Karpas-422 (cell line): ENCODE measurements at places on chromosomes 5 and 9. TPM values are rescaled to one million over a fixed set of nuclear protein-coding genes. Genes with fewer than 3 reads are reported as not detected.

- no peak for DNase-seq
Measured at GRCh38 chr5:4405614-4406219, 734.4 kb upstream of the ADAMTS16 start.

DNA sequence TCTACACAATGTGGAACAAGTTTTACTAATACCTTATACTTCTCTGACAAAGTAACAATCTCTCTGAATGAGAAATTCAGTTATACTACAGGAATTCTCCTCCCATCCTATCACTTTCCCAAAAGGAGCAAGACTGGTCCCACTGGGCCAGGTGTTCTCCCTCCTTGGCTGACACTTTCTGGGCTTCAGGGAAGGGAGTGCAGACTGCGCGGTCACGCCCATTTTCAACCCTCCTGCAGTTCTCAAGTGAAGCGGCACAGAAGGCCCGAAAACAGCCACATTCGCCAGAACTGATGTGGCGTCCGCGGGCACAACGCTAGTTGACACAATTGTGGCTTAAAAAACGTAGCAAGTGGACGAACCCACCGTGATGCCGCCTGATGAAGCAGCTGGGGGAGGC lies 603 bp downstream of the SAXO1 start:
- DNase-seq: no peak

DNA sequence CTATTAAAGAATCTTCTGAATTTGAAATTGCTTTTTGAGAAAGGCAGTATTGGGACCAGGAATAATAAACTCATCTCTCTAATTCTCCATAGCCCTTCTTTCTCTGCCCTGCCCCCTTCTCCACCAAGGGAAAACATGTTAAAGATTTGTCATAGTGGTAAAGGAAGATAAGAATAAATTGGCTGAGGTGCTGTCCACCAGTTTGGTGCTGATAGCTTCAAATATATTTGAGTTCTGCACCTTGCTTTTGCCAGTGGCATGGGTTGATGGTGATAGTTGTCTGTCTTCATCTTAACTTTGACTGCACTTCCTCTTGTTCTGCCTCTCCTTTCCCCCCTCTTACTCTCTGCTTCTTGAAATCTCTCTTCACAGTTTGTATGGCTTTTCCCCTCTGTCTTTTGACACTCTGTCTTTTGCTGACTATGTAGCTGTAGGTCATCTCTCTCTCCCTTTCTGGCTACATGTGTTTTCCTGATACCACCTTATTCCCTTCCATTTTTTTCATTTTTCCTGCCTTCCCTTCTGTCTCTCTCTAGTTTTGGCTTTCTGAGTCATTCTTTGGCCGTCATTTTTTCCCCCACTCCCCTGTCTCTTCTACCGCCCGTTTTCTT lies 56.6 kb downstream of the NDUFS4 start:
- peak; percentile 49 for DNase-seq

- no peak for DNase-seq
Measured at GRCh38 chr9:124356745-124357390, 58.4 kb downstream of the PSMB7 start.

DDX4 gene
- total RNA-seq: not detected in 2 replicates
